ENCODE measurements at places on chromosomes 12 and 14. TPM values are rescaled to one million over a fixed set of nuclear protein-coding genes. Genes with fewer than 3 reads are reported as not detected.

OVCH1 gene
- not detected for total RNA-seq

TAMALIN gene
- total RNA-seq, result 0.17 TPM

SLCO1B3 gene
- total RNA-seq, result not detected

LRP1-AS gene
- not detected for total RNA-seq

ZNF664 gene
- 54.7 TPM for total RNA-seq

AGAP2 gene
- 0.14 TPM for total RNA-seq

CFAP251 gene
- 4.2 TPM for total RNA-seq

ANKRD33 gene
- not detected for total RNA-seq

KRT81 gene
- 0.47 TPM for total RNA-seq

PROX2 gene
- not detected for total RNA-seq

DNA sequence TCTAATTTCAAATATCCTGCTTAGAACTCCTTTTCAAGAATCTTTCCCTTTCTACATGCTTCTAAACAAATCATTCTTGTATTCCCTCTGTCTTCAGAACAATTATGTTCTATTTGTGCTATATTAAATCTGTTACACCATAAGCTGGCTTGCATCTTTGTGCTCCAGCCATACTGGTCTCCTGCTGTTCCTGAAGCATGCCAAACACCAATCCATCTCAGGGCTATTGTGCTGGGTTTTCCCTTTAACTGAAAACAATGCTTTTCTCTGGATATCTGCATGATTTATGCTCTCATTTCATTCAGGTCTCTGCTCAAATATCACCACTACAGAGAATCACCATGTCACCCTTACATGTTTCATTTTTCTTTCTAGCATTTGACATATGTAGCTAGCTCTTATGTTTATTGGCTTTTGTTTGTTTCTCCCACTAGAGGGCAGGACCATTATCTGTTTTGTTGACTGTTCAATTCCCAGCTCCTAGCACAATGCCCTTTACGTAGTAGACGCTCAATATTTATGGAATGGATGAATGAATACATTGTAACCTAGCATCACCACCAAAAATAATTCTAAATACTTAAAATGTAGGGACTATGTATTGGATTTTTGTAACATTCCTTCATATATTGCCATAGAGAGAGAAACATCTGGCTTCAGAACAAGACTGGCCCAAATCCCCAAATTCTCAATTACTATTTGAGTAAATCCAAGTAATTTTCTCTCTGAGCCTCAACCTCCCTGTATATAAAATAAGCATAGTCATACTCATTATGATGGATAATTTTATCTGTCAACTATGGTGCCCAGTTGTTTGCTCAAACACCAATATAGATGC, 302.0 kb upstream of the SYT1 start:
- peak; percentile 30 for DNase-seq

DNA sequence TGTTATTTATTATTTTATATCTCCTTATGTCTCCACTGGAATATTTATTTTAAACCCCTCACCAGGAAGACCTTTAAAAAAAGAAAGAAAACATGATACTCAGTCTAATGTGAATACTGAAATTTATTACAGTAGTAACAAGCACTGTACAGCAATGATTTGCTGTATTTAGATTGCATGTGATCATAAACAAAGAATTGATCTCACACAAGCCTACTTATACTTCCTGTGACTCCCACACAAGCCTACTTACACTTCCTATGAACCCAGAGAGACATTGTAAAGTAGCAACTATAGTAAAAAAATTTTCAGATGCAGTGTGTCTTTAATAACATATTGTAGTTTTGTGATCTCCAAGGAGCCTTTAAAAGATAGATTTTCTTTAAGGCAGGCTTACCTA, 142.7 kb upstream of the SYT1 start:
- DNase-seq, result no peak

DNA sequence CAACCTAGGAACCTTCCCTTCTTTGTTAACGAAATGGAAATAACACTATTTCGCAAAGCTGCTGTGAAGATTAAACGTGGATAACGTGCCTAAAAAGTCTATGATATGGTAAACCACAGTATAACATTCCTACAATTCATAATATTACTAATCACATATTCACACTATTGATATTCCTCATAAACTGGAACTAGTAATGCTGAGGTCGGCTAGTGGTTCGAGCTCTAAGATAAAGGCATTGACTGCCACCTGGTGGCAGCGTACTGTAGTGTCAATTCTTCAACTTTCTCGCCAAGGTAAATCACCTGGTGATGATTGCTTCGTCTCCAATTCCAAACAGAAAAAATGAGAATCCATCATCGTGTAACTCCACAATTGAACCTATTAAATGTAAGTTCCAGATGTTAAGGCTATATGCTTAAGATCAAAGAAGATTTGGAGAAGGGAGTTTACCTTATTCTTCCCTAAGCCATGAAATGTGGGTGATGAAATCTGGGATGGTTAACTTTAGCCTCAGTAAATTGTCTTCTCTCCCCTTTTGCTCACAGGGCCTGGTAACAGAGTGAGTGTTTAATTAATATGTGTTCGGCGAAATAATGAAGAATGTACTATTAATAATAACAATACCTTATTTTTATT, 197.5 kb upstream of the TMEM132C start:
- peak; percentile 16 for DNase-seq

DNA sequence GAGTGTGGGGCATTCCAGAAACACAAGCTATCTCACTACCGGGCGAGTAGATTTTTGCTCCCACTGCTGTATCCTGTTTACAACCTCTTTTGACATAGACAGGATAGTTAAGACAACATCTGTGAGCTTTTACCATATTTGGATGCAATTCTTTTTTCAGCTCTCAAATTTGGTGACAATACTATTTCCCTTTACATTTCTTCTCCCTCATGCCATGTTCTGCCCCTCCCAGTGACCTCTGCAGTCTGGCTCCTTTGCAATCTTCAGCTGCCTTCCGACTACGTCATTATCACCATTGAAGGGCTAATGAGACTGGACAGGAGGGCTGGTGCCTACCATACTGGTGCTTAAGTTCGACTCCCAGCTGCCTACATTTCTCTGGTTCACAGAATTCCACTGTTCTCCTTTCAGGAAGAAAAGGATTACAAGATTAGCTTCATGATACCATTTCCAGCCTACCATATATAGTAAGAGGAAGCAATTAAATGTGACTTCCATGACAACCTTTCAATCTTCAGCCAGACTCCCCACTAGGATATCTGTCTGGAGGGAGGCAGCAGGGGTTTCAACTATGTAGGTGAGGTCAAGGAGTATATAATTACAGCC, 251.6 kb downstream of the PHLDA1 start:
- DNase-seq, result no peak

- DNase-seq, result peak; percentile 79
These were observed 136.0 kb downstream of the KSR2 start for GRCh38 chr12:117832459-117833457.

DNA sequence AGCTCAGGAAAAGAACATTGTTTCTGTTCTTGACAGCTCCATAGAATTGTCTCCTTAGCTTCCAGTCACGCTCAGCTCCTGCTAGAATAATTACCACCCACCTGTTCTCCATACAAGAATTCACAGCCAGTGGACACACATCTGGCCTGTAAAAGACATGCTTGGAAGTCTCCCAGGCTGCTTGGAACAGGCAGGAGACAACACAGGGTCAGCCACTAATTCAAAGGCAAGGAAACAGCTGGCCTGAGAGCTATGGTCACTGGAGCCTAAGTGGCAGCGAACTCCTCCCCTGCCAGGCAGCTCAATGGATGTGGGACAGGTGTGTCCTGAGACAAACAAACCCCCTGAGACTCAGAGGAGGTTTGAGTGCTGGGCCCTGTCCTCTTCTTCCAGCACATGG, 22.9 kb upstream of the LTBP2 start:
- DNase-seq, result no peak

- peak; percentile 30 for DNase-seq
These were observed 22.5 kb downstream of the MRPS35 start for GRCh38 chr12:27733052-27733656.

DNA sequence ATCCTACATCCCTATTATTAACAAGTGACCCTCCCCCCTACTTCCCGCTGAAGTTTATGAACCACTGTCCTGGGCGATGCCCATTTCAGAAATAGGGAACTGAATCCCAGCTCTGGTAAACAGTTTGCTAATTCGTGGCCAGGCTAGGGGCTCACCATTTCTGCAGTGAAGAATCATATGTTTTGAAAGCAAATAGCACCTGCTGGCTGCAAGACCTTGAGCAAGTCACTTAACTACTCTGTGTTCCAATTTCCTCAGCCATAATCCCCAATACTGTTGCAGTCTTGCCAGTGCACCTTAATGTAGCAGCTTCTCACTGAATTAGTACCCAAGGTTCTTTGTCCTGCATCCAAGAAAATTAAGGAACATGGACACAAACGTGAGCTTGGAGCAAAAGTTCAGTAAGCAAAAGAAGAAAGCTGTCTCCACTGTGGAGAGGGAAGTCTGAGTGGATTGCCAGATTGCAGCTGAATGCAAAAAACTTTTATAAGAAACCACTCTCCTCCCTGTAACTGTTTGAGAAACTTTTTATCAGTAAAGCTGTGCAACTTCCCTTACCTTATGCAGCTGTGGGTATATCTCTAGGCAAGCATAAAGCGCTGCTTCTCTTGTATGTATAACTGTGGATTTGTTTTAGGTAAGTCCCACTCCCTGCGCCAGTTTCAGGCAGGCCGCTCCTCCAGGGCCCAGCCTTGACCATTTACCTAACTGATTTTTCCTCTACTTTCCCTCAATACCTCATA, 824 bp downstream of the OAS1 start:
- no peak for DNase-seq

- peak; percentile 77 for DNase-seq
These were observed 285.9 kb downstream of the BMP4 start for GRCh38 chr14:53670701-53671100.

GRCh38 chr14:77059276-77059915, 30.9 kb upstream of the IRF2BPL start:
- DNase-seq, result peak; percentile 94

GRCh38 chr12:96303653-96304052, 96.6 kb downstream of the CDK17 start:
- no peak for DNase-seq

GRCh38 chr14:71328954-71329353, 421.7 kb downstream of the PCNX1 start:
- no peak for DNase-seq

- DNase-seq, result no peak
These were observed 2.7 kb downstream of the DIP2B start for GRCh38 chr12:50507474-50507838.

DNA sequence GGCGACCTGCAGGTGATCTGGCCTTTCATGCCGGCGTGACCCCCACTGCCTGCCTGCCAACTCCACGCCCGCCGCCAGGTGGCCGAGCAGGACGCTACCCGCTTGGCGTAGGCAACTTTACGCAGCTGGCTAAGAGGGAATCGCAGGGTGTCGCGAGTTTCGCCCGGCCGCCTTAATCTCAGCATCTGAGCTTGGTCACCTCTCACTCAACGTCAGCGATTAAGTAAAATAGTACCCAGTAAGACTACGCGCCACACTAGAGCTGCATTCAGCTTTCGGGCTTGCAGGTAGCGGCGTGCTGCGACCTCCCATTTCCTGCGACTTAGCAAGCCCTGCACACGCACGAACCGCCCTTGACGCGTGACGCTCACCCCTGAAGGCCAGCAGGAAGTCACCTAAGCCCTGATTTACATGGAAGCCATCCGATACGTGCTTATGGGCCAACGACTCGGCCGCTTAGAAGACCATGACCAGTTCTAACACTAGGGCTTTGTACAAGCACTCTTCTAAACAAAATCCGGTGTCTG, 33.2 kb downstream of the WBP11 start:
- peak; percentile 71 for DNase-seq

DNA sequence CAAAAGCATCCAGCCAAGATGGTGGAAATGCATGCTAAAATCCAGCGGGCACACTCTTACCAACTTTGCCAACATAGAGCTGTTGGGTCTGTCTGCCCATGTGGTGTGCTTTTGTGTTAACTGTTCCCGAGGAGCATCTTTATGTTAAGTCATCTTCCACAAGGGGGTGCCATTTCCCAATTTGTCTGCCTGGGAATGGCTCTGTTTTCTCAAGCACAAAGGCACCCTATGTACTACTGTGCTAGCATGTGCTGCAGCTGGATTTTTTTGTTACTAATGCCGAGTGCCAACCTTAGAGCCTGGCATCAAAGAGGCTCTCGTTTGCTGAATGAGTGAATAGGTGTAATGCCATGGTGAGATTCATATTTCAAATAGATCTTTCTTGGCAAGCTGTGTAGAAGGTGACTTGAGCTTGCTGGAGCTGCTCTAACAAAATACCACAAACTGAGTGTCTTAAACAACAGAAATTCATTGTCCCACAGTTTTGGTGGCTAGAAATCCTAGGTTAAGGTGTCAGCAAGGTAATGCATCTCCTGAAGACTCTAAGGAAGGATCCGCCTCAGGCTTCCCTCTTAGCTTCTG, 74.3 kb downstream of the TRHDE start:
- peak; percentile 75 for DNase-seq

DNA sequence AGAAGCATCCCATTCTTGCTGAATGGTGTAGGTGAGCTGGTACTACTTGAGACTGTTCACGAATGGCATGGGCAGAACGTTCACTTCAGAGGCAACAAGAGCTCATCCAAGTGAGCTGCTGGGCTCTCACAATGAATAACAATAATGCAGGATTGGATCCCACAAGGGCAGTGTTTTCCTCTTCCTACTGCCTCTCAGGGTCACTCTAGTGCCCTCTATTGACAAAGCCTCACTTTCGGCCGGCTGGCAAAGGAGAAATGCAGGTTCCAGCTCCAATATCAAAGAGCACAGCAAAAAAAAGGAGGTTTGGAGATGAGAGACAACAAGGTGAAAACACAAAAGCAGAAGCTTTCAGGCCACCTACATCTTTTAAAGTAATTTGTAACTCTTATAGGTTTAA, 74.6 kb upstream of the MYF6 start:
- no peak for DNase-seq

Data from HFFc6 (cell line).